ENCODE measurements at places on chromosomes 3 and 15.

- no peaks in the 10 kb centered on the region for H3K36me3 ChIP-seq
- H3K4me3 ChIP-seq = no peak overlapping the region
- peaks cover 3% of the 10 kb centered on the region for H3K4me1 ChIP-seq
- H3K27ac ChIP-seq = no peak overlapping the region
- peaks cover 4% of the 10 kb centered on the region for H3K27me3 ChIP-seq
Observed at GRCh38 chr3:33883951-33884561, 85.6 kb downstream of the PDCD6IP start.

DNA sequence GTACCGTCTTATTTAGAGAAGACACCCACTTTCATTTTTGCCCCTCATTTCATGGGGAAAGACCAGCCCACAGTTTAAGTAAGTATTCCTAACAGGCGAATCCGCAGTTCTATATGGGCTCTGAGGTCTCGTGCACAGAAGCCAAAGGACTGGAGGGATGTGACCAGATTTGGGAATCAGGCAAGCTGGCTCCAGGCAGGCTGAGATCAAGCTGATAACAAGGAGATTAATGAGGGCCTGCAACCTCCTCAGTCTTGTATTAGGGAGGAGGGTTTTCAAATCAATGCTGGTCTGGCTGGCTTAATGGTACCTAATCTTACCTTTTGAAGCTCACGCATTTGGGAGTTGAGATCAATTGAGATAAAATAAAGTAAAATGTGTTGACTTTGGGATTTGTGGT is 15.3 kb downstream of the ST8SIA2 start:
- no peaks in the 10 kb centered on the region for H3K27me3 ChIP-seq
- DNase-seq = no peak
- H3K4me1 ChIP-seq = no peaks in the 10 kb centered on the region
- H3K27ac ChIP-seq = no peak overlapping the region
- no peak overlapping the region for H3K4me3 ChIP-seq
- H3K36me3 ChIP-seq = no peaks in the 10 kb centered on the region

- peaks cover 11% of the 10 kb centered on the region for H3K27me3 ChIP-seq
- DNase-seq = no peak
- H3K4me3 ChIP-seq = no peak overlapping the region
Observed at GRCh38 chr15:49382394-49382793, 40.6 kb upstream of the FGF7 start.

- peaks cover 8% of the 10 kb centered on the region for H3K27me3 ChIP-seq
- peaks cover 5% of the 10 kb centered on the region for H3K4me1 ChIP-seq
- H3K36me3 ChIP-seq = no peaks in the 10 kb centered on the region
Observed at GRCh38 chr3:48222616-48223513, at the start of gene CAMP. Gene CAMP (plus strand): TSS chr3:48223495. CDS start chr3:48223512, 17 bp downstream.

GRCh38 chr3:159726231-159726964 is 262.2 kb upstream of the IL12A start:
- no peak for DNase-seq
- H3K4me3 ChIP-seq = no peak overlapping the region
- H3K4me1 ChIP-seq = no peaks in the 10 kb centered on the region
- no peaks in the 10 kb centered on the region for H3K27me3 ChIP-seq
- no peaks in the 10 kb centered on the region for H3K36me3 ChIP-seq

DNA sequence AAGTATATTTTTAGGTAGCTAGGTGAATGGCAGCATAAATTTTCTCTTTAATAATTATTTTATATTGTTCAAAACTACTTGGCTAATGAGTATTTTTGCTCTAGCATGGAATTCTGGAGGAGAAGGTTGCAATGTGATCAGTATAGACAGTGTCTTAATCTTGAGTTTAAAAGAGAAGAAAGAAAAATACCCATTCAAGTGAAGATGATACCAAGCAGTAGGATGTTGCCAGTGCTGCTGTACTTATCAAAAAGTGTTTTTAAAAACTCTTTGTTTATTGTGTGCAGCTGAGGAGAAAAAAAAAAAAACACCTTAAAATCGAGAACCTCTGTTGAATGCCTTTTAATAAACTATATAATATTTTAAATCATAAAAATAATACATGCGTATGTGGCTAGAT is 47.9 kb downstream of the STT3B start:
- peaks cover 30% of the 10 kb centered on the region for H3K4me1 ChIP-seq
- no peak overlapping the region for H3K27ac ChIP-seq
- peaks cover 63% of the 10 kb centered on the region for H3K36me3 ChIP-seq
- DNase-seq = no peak
- no peak overlapping the region for H3K4me3 ChIP-seq

DNA sequence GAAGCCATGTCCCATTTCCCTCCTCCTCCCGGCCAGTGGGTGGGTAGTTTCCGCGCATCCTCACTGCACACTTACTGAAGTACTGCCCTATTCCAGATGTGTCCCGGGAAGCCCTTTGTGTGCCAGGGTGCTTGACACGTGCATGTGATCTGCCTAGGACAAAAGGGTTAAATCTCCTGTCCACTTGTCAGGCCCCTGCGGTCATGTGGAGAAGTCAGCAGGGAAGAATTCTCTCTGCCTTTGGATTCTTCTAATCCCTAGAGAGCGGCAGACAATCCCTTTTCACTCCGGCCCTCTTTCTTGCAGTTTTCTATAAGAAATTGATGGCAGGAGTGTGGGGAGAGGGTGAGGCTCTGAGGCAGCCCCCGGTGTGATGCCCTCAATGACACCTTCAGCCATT is 19.8 kb downstream of the ST8SIA2 start:
- no peak overlapping the region for H3K27ac ChIP-seq
- H3K27me3 ChIP-seq = no peaks in the 10 kb centered on the region
- no peak for DNase-seq
- H3K4me3 ChIP-seq = no peak overlapping the region

DNA sequence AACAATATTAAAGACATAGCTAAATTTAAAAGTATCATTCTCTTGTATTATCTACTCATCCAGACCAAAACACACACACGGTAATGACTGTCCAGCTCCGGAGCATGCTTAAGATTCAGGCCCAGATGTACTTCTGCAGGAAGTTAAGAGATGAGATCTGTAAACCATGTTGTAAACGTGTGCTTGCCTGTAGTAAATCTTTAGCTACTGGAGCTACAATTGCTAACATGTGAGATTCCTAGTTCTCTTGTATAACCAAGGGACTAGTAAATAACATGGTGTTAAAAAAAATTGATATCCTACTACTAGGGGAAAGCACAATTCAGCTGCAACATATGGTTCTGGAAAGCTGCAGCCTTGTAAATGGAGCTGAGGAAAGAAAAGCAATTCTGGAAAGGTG is 651.7 kb upstream of the CCDC54 start:
- no peaks in the 10 kb centered on the region for H3K4me1 ChIP-seq
- H3K27ac ChIP-seq = no peak overlapping the region
- no peak overlapping the region for H3K4me3 ChIP-seq
- H3K27me3 ChIP-seq = peaks cover 1% of the 10 kb centered on the region
- no peak for DNase-seq

DNA sequence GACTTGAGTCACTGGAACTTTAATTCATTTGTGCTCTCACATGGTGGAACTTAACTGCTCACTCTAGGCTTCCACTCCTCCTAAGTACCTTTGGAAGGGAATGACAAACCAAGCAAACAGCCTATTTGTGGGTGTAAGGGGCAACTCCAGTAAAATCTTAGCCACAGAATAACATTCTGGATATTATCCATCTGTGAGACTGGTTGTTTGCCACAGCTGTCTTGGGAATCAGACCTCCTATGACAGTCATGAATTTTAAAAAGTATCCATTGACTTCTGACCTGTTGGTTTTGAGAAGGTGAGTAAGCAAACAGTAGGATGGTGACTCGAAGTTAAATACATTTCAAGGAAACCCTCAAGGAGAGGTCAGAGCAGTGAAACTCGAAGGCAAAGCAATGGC is 147.3 kb upstream of the CDIN1 start:
- H3K36me3 ChIP-seq = no peaks in the 10 kb centered on the region
- no peak overlapping the region for H3K4me3 ChIP-seq
- no peaks in the 10 kb centered on the region for H3K27me3 ChIP-seq

DNA sequence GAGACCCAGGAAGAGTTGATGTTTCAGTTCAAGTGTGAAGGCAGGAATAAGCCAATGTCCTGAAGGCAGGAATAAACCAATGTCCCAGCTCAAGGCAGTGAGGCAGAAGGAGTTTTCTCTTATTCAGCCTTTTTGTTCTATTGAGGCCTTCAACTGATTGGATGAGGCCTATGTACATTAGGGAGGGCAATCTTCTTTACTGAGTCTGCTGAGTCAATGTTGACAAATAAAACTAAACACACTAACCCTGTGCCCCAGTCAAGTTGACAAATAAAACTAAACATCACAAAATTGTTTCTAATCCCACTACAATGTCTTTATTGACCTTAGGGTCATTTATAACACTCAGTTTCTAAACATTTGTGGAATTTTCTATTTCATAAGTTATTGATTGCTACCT is 100.0 kb downstream of the CACNA2D3 start:
- no peak overlapping the region for H3K4me3 ChIP-seq
- no peaks in the 10 kb centered on the region for H3K4me1 ChIP-seq
- no peaks in the 10 kb centered on the region for H3K36me3 ChIP-seq
- H3K27me3 ChIP-seq = no peaks in the 10 kb centered on the region
- no peak overlapping the region for H3K27ac ChIP-seq

GRCh38 chr3:148974726-148975125 is 16.6 kb upstream of the GYG1 start:
- H3K4me1 ChIP-seq = peaks cover 3% of the 10 kb centered on the region
- DNase-seq = no peak
- H3K27ac ChIP-seq = no peak overlapping the region
- no peaks in the 10 kb centered on the region for H3K36me3 ChIP-seq
- peaks cover 6% of the 10 kb centered on the region for H3K27me3 ChIP-seq

- no peak overlapping the region for H3K27ac ChIP-seq
- no peaks in the 10 kb centered on the region for H3K36me3 ChIP-seq
- H3K4me3 ChIP-seq = no peak overlapping the region
- H3K4me1 ChIP-seq = no peaks in the 10 kb centered on the region
- H3K27me3 ChIP-seq = no peaks in the 10 kb centered on the region
- no peak for DNase-seq
Observed at GRCh38 chr15:30036036-30036703, 46.6 kb upstream of the GOLGA8J start.

GRCh38 chr3:87298111-87298718 is 21.8 kb upstream of the POU1F1 start:
- DNase-seq = no peak
- peaks cover 2% of the 10 kb centered on the region for H3K4me1 ChIP-seq
- H3K36me3 ChIP-seq = no peaks in the 10 kb centered on the region
- no peaks in the 10 kb centered on the region for H3K27me3 ChIP-seq
- no peak overlapping the region for H3K4me3 ChIP-seq

All from T-helper 2 cell treated with Interferon-gamma antibody and Interleukin-4, amounts not matched to agents 5 μg/mL and 100 μg/mL, for 36 hours (primary cell).